T-helper 1 cell (primary cell): ENCODE measurements at places on chromosomes 13 and 19.

DNA sequence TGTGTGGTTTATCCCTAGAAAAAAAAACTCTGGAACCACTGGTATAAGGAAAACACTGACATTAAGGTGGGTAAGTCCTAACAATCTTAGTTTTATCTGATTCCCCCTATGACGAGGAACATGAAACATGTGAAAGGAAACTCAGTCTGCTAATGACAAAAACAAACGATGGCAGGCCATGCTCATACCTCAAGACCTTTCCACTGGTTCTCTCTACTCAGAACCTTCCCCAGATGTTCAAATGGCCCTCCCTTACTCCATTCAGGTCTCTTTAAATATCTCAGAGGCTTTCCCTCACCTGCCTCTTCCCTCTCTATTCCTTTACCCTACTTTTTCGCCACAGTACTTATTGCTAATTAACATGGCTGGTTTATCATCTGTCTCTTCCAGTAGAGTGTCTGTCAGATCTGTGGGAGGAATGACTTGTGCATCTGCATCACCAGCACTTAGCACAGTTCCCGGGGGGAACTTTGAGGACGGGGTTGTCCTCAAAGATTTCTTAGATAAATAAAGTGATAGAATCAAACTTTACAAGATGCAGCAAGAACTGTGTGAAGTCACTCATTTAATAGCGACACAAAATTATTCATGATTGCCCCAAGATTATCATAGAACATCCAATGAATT lies 1.5 kb downstream of the TUBGCP3 start:
- DNase-seq = no peak

GRCh38 chr19:13169769-13170168 lies 19.6 kb downstream of the IER2 start:
- no peak for DNase-seq

GRCh38 chr13:40221460-40222201 lies 444.8 kb downstream of the FOXO1 start:
- no peak for DNase-seq

DNA sequence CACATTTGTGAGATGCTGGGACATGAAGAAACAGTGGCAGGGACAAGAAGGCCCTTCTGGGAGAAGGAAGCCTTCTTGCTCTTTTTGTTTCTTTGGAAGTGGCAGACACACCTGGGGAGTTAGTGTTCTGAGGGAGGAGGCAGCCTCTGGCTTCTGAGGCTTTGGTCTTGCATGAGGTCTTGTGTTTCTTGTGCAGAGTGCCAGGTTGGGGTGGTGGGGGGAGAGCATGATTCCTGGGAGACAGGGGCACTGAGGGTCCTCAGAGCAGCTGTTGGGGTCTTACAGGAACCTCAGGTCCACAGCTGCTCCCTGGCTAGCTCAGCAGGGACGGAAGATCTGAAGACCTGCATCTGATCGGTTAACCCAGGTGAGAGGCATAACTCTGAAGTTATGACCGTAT lies 167.5 kb upstream of the ZNF536 start:
- no peak for DNase-seq

DNA sequence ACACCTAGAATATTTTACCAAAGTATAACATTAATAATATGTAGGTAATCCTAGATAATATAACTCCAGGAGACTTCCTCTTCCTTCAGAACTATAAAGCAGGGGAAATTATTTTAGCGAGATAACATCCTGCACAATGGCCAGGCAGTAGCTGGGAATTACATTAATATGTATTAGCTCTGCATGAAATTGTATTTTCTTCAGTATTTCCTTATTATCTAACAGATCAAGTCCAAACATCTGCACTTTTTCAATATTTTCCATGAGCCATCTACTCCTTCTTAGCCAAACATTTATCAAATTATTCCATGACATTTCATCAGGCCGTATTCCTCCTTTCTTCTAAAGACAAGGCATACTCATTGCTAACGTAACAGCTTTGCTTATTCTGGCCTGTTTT lies 98.8 kb upstream of the PCDH9 start:
- DNase-seq = no peak

GRCh38 chr19:45283443-45284033 lies 32.5 kb downstream of the MARK4 start:
- no peak for DNase-seq

DNA sequence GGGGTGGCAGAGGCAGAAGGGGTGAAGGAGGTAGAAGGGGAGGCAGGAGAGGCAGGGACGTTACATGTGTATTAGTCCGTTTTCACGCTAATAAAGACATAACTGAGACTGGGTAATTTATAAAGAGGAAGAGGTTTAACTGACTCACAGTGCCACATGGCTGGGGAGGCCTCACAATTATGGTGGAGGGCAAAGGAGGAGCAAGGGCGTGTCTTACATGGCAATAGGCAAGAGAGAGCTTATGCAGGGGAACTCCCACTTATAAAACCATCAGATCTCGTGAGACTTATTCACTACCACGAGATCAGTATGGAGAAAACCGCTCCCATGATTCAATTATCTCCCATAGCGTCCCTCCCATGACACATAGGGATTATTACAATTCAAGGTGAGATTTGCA lies 19.0 kb upstream of the ACOD1 start:
- no peak for DNase-seq

- no peak for DNase-seq
Observed at GRCh38 chr13:39036212-39036611, 1.7 kb downstream of the PROSER1 start.

DNA sequence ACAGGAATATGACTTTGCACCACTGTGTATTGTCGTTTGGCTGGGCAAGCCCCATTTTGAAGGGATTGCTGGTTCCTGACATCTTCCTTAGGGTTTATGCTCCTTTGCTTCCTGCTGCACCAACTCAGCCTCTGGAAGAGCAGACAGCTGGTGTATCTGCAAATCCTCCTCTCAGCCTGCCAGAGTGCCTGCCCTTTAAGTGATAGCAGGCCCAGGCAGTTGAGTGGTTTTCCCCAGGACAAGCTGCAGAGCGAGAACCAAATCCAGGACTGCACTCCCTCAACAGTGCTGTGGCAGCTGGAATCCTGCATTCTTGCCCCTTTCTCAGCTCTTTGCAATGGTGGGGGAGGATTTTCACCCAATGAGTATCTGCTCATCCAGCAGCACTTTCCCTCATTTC lies 85.5 kb downstream of the ZNF429 start:
- DNase-seq = no peak

DNA sequence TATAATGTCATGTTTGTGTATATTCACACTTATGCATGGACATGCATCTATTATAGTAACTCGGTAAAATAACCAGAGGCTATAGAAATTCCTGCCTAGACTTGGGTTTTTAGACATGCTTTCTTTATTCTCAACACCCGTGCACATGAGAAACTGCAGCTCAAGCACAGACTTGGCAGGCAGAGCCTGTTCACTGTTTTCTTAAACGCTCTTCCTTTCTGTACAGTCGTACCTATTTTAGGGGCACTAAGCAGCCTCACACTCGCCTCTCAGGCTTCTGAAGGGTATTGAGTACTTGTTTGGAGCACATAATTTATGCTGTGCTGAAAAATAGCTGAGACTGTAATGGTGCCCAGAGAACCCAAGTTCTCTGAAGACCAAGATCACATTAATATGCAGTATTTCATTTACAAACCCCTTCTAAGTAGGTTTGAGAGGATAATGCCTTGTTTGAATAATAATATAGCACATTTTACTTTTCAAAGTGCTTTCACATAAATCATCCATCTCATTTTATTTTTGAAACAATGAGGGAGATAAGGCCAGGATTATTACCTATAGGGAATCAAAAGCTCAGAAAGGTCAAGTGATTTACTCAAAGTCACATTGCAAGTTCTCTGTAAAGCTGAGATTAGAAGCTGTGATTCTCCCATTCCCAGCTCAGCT lies 429.9 kb downstream of the SPRY2 start:
- DNase-seq = no peak

DNA sequence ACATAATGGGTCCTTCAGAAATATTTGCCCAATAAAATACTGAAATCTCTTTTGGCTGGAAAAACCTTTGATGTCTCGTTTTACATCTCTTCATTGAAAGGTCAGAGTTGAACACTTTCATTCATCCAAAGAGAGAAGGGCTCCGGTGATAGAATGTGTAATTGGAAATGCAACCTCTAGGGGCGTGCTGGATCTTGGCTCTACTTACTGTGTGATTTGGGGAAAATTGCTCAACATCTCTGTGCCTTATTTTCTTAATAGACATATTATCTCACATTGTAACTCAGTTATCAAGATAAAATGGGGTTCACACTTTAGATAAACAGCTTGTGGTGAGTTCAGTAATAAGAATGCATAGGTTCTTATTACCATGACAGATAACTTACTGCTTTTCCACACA lies 1444.1 kb downstream of the SLITRK5 start:
- no peak for DNase-seq

DNA sequence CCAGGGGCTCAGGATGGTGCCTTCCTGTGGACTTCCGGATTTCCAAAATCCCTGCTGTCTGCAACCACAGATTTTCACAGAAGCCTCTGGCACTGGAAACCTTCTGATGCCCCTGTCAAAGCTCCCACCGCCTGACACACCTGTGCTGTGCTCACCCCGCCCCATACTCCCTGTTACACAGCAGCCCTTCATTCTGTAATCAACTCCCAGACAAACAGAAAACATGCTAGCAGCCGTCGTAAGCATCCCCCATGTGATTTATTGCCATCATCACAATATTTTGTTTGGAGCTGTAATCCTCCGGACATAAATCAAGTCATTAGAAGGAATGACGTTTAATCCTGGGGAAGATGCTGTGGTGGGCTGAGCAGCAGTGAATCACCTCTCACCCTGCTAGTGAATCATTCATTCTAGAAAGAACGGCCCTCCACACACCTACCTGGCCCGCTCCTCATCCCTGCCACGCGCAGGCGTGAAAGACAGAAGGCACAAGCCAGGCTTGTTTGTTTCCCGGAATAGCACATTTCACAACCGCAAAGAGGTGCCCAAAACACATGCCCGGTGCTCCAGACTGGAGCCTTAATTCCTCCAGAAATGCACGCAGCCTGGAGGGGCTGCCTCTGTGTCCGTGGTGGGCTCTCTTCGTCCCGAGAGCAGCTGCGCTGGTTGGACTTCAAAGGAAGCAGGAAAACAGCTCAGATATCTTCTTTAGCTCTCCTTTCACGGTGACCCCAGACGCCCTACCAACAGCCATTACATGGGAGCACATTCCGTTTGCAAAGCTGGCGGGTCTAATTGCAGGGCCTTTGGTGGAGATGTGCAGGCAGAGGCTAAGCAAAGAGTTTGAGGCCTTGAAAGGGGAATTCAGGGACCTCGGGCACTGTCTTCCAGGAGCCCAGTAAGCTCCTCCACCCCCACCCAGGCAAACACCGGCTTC lies 41.3 kb upstream of the KCTD15 start:
- no peak for DNase-seq

- no peak for DNase-seq
Observed at GRCh38 chr13:50073340-50073739, 58.1 kb downstream of the KCNRG start.

- no peak for DNase-seq
Observed at GRCh38 chr13:48976576-48977285, 1.0 kb downstream of the FNDC3A start.

DNA sequence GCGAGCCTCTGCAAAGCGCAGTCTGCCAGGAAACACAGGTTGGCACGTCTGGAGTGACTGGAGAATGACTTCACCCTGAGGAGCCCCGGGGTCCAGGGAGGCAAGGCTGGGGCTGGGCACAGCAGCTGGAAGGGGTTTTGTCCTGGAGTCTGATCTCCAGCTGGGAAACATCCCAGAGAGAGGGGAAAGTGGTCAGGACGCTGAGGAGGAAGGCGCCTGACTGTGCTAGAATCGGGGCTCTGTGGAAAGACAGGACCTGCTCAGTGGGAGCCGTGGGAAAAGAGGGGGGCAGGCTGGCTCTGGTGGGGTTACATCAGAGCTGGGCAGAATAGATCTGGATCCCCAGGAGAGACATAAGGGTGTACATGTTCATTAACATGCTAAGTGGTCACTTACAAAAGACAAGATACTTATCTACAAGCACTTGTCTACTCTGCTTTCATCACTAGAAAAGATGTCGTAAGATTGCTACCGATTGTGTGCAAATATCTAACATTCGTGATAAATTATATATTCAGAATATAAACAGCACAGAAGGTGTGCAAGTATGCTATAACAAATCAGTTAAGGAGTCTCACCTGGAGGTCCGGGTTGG lies 106.6 kb downstream of the COL4A1 start:
- DNase-seq = no peak

GRCh38 chr19:12937093-12937926 lies 1.1 kb upstream of the CALR start:
- DNase-seq = no peak

DNA sequence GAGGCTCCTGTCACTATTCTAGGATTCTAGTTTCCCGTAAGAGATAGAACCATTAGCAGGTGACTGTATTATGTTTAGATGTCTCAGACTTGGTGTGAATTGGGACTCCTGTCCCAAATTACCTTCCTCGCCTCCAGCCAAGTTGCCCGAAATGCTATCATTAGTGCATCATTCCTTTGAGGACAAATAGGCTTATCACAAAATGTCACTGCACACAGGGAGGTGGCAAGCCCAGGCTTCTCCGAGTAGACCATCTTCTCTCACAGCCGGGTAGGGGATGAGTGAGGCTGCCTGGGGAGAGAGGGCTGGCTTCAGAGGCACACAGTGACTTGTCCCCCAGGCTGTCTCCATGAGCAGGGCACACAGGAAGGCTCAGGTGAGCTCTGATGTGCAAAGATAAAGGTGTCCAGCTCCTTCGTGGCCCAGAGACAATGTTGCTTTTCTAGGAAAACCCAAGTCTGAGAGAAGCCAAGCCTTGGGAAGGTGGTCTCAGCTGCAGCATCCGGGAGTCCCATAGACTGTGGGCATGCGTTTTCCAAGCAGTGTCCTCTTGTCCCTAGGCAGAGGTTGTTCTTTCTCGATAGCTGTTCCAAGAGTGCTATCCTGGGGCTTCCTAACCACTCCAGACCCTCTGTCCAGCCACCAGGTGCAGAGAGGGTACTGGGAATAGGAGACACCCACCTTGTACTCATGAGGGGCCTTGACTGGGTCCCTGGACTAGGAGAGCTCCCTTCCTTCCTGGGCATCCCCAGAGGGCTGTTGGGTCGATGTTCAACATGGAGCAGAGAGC lies 163.1 kb upstream of the TSHZ3 start:
- no peak for DNase-seq

DNA sequence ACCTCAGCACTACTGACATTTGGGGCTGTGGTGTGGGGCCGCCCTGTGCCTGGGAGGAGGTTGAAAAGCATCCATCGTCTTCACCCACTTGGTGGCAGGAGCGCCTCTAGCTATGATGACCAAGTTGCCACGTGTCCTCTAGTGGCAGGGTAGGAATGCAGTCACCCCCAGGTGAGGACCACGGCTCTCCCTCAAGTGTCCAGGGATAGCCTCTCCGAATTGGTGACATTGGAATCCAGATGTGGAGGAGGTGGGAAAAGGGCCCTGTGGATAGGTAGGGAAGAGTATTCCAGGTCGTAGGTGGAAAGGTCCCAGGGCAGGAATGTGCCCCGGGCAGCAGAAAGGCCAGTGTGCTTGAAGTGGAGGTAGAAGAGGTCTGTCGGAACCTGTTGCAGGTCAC lies 37.6 kb downstream of the ARHGEF18 start:
- no peak for DNase-seq

- DNase-seq = no peak
Observed at GRCh38 chr13:110799246-110800236, 86.0 kb downstream of the ING1 start.

- DNase-seq = no peak
Observed at GRCh38 chr13:61148691-61149315, 266.8 kb downstream of the PCDH20 start.
